ENCODE measurements at places on chromosomes 12 and 14.

- no peak for DNase-seq
Observed at GRCh38 chr14:76867516-76868453, 41.6 kb downstream of the LRRC74A start.

- DNase-seq = no peak
Observed at GRCh38 chr14:77478796-77479195, 19.8 kb downstream of the ISM2 start.

GRCh38 chr12:2119266-2119665 is 66.5 kb downstream of the CACNA1C start:
- DNase-seq = no peak

- DNase-seq = no peak
Observed at GRCh38 chr12:64681200-64682052, 71.1 kb downstream of the RASSF3 start.

DNA sequence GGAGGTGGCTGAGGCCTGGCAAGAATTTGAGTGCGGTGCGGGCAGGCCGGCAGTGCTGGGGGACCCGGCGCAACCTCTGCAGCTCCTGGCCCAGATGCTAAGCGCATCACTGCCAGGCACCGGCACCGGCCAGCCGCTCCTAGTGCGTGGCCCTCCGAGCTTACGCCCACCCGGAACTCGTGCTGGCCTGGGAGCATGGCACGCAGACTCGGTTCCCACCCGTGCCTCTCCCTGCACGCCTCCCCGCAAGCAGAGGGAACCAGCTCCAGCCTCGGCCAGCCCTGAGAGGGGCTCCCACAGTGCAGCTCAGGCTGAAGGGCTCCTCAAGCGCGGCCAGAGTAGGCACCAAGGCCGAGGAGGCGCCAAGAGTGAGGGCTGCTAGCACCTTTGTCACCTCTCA is 63.7 kb downstream of the CCDC60 start:
- no peak for DNase-seq

- DNase-seq = no peak
Observed at GRCh38 chr12:88063375-88063774, 34.2 kb upstream of the C12orf50 start.

DNA sequence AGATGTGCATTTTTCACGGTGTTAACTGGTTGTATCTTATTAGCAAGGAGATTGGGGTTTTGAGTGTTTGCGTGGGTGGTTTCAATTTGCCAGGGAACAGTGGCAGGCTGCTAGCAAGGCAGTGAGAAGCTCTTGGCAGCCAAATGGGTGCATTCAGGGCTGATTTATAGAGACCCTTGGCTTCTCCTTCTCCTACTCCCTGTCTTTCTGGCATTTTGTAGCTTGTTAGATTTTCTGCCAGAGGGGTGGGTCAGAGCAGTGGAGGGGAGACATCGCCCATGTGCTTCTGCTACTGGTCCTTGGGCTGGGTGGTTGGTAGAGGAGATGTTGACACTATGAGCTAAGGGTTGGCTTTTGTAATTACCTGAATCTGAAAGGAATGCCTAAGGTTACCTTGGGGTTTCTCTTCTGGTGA is 9.6 kb downstream of the CALM1 start:
- DNase-seq = no peak

DNA sequence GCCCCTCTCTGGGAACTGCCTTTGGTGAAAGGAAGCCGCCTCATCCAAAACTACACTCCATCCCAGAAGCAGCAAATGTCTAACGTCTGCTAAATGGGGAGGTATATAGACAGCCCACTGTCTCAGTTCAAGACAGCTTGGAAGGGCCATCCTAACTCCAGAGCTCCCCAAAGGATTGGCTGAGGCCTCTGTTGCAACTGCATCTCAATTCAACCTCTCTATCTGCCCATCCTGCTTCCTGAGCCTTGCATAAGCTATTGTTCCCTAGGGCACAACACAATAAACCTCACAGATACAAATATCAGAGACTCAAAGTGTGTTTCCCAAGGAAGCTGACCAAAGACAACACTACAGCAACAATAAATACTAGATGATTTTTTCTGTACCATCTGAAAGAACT is 495.2 kb upstream of the SOX5 start:
- no peak for DNase-seq

DNA sequence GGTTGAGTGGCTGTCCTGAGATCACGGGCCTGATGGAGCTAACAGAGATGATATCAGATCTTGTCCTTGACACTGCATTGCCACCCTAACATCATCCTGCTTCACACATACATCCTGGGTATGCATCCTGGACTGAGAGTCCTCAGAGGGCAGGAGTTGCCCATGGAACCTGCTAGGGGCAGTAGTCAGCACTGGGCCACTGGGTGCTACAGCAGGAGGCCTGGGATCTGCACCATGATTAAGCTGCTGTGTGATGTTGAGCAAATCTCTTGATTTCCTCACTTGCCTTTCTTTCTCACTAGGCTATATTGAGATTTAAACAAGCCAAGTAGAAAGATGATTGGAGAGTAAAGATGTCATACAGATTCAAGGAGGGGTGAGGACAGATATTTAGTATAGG is 22.1 kb upstream of the EIF4B start:
- DNase-seq = no peak

DNA sequence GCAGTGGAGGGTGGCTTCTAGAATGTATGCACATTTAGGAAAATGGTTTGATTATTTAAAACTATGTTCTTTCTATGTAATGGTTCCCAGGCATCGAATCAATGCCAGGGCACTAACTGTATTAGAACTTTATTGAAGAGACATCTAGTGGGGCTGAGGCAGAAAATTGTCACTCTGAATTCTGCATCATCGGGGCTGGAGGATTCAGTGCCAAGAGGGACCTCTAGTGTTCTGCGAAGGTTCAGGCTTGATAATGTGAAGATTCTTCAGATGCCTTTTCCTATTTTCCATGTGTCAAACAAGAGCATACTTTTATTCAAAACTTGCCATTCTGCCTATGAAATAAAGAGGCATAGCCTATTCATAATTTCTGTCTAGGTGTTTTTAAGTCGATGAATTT is 146.3 kb downstream of the CAND1 start:
- peak; percentile 57 for DNase-seq

GRCh38 chr12:104691721-104692556 is 235.2 kb downstream of the CHST11 start:
- DNase-seq = no peak

- DNase-seq = no peak
Observed at GRCh38 chr14:26157517-26157916, 440.3 kb downstream of the NOVA1 start.

DNA sequence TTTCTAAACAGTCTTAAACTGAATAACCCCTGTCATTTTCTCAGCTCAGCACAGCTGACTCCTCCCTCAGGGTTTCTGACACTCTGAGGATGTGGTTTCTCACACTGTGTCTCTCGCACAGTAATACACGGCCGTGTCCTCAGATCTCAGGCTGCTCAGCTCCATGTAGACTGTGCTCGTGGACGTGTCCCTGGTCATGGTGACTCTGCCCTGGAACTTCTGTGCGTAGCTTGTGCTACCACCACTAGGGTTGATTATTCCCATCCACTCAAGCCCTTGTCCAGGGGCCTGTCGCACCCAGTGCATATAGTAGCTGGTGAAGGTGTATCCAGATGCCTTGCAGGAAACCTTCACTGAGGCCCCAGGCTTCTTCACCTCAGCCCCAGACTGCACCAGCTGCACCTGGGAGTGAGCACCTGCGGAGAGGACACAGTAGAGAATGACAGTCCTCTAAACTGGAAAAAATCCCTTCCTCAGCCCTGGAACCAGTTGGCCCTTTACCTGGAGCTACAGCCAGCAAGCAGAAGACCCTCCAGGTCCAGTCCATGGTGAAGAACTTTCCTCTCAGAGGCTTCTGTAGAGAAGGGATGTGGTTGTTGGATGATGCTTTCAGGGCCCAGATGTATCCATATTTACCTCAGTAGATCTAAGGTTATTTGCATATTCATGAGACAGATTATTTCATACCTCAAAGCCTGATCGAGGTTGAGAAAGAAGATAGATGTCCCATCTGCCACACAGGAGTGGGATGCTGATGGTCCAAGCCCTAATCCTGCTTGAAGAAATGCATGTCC is 984.8 kb downstream of the TMEM121 start:
- no peak for DNase-seq

DNA sequence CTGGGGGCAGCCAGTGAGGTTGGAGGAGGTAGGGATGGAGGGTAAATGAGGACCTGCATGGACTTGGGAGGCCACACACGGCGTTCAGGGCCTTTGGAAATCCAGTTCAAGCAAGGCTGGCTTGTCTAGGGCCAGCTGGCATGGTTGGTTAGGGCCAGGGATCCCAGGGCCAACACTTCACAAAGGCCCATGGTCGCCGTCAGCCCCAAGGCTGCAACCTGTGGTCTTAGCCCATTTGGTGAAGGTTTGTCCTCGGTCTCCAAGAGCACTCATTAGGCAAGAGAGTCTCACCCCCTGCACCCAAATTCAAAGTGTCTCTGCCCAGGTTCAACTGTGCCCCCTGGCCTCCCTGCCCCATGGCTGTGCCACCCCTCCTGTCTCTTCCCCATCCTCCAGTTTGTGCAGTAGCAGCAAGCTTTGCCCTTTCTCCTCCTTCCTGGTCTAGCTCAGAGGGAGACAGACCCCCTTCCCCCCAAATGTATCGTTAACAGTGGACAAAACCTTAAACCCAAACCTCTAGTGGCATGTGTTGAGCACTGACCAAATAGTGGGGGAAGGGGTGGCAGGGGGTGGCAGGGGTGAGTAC is 94.1 kb downstream of the NINJ2 start:
- no peak for DNase-seq

DNA sequence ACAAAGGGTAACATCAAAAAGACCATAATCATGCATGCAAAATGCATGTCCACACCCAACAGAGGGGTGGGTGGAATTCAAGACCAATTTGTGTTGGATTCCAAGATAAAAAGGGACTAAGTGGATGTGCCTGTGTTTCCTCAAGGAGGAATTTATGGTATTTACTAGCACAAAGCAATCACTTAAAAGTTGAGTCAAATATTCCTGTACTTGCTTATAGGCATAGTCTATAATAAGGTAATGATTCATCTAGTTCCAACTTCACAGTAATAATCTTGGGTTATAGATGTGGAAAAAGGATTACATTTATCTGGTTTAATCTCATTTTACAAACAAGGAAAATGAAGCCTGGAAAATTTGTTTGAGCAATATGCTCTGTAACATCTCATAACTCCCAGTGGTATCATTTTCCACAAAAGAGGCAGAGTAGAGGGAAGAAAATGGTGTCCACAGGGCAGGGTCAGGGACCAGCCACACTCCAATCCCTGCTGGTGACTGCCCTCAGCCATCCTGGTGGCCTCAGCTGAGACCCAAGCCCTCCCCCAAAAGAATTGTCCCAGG is 80.8 kb upstream of the REP15 start:
- DNase-seq = no peak

DNA sequence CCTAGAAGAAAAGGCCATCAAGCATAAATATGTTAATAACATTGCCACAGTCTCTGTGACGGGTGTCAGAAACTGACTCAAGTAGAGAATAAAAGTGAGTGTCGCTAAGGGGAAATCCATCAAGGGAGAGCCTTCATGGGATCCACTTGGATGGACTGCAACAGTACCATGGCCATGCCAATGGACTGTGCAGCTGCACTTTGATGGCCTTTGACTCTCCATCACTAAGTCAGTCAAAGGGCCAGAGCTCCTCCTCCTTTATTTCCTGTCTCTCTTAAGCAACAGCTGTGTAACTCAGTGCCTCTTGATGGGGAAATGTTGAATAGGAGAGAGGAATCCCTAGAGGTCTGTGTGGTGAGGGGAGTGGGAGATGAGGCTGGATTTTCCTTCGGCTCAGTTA is 335.2 kb downstream of the BMP4 start:
- DNase-seq = no peak

- no peak for DNase-seq
Observed at GRCh38 chr14:33806905-33807304, 144.0 kb downstream of the EGLN3 start.

DNA sequence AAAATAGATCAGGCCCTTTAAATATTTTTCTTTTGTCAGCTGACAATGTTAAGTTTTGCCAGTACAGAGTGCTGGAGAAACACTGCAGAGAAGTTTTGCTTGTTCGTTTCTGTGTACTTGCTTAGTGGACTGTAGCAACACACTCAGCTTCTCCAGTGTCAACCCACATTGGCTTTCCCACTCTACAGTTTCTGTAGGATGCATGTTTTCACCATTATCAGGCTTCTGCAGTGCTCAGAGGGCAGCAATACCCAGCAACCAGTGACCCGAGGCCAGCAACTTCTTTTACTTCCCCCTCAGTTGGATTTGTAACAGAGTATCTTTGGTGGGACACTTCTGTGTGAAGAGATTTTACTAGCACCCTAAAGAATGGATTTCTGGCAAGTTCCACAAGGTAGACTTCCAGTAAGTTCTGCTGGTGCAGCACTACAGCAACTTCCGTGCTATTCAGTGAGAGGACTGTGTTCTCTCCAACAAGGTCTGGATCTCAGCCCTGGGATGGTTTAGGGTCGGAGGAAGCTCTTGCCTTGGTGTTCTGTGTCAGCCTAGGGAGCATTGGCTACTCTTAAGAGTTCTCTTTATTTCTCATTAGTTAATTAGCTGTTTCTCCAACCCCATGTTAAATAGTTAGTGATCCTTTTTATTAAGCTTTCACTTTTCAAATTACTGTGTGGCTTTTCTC is 70.4 kb downstream of the FUT8 start:
- DNase-seq = no peak

- no peak for DNase-seq
Observed at GRCh38 chr12:63915105-63915800, 70.8 kb downstream of the SRGAP1 start.

- no peak for DNase-seq
Observed at GRCh38 chr14:20144820-20145219, 6.2 kb downstream of the OR4N5 start.

DNA sequence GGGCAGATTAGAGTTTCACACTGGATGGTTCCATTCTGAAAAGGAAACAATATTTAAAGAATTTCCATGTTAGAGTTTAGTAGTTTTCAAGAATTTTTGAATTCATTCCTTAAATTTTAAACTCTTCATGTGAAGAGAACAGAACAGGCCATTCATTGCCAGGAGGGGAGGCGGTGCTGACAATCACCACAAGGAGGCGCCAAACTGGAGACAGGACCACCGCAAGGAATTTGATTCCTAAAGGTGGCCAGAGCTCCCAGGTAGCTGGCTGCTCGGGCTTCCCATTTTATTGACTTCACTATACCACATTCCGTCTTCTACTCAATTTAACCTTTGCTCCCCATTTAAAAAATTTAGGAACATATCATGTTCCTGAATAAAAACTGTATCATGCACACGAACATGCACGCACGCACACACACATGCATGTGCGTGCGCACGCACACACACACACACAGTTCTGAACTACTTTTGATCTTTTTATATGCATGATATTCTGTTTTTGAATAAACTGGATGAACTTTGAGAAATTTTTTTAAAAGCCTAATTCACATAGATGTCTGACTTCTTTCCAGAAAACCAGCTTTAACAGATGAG is 101.2 kb downstream of the NELL2 start:
- DNase-seq = no peak

DNA sequence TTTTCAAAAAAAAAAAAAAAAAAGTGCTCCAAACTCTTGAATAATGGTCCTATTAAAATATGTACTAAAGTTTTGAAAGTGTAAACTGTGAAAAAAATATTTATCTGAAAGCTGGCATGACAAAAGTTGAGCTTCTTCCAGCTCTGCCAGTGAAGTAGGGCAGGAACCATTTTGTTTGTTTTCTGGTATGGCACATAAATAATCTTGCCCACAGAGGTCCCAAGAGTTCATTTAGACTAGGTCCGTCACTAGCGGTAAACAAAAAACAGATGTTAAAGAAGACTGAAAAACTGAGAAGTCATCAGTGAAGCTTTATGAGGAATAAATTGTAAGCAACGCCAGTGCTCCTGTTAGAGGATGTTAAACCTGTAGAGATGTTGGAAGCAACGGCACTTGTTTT is 7.0 kb downstream of the ERP27 start:
- no peak for DNase-seq

Data from dorsolateral prefrontal cortex (tissue), 122 donors.